ENCODE measurements at places on chromosomes 12 and 14. TPM values are rescaled to one million over a fixed set of nuclear protein-coding genes. Genes with fewer than 3 reads are reported as not detected.

- no peak for DNase-seq
Measured at GRCh38 chr12:14962153-14962539, 745 bp upstream of the ARHGDIB start.

DNA sequence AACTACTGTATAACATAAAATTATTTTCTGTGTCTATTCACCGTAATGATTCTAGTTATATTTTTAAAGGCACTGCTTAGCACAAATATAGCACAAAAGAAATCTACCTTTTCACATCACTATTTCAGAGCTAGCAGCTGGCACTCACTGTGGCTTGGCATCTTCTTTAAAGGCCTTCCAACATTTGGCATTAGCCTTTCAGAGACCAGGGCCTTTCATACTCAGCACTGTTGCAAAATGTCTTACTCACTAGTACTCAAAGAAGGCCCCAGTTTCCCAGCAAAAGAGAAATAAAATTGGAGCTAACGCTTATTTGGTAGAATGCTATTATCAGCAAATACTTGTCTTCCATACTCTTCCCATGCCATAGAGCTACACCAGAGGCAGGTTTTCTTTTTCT, 238.4 kb downstream of the MED13L start:
- no peak for DNase-seq

GRCh38 chr14:68741839-68742470, 50.9 kb downstream of the ZFP36L1 start:
- DNase-seq, result peak; percentile 51

DNA sequence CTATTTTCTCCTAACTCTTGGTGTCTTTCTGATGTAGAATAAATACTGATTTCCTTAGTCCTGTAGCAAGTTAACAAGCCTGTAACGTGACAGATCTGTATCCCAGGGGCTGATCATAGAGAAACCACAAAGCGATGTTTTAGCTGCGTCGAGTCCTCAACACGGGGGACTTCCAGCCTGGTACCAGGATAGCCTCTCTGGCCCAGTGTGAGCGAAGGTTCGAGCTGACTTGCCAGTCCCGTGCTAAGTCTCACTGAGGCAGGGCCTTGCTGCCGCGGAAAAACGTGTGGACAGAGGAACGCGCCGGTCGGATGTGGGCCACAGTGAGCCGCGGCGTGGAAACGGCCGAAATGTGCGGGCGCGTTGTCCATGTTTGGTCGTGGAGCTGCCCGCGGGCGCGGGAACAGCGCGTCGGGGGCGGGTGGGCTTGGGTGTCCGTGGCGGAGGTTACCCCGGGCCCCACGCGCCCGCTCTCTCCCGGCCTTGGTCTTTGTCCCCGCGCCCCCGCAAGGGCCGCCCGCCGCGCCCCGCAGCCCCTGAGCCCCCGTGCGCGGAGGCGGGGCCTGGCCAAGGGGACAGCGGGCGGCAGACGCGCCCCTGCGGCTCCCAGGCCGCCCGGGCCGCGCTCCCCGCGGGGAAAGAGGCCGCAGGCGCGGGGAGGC, 531 bp upstream of the EML1 start:
- DNase-seq, result peak; percentile 90

- no peak for DNase-seq
Measured at GRCh38 chr12:47908738-47909137, 3.9 kb upstream of the VDR start.

- no peak for DNase-seq
Measured at GRCh38 chr12:100251917-100252316, 15.0 kb downstream of the DEPDC4 start.

DNA sequence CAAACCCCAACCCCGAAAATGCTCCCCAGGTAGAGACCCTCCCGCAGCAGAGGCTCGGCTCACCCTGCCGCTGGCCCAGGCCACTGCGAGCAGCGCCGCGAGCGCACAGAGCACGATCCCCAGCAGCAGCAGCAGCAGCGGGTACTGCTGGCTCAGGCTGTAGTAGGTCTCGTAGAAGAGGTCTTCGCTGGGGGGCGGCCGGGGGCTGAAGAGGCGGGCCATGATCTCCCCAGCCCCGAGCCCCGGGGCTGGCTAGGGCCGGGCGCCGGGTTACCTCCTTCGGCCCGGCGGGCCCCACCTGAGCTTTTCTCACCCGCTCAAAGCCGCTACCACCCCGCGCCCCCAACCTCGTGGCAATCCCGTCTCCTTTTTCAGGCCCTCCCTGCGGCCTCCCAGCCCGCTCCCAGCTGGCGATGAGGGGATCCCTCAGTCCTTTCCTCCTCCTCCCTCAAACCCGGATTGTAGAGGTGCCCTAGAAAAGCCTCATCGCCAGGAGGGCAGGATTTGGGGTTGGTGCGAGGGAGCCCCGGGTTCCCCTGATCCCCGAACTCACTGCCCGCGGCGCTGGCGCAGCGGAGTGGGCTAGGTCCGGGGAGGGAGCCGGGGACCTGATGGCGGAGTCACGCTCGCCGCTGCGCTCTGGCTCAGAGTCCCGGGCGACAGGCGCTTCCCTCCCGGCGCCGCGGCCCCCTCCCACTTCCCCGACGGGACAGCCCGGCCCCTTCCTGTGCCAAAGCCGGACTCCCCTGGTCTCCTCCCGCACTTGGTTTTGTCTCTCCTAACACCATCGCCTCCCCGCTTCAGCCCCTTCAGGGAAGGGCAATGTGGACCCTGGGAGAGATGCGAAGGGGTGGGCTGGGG, at the start of gene ADCY4:
Gene ADCY4 (minus strand): TSS at position 641 of the 861 bp plus-strand sequence. CDS start 419 bp downstream, at position 222.
- DNase-seq, result no peak

GRCh38 chr12:114713466-114714215, 29.7 kb upstream of the TBX3 start:
- DNase-seq, result no peak

LPAR5 gene
- total RNA-seq, result 2.5 TPM

RNASE2 gene
- 8.7 TPM for total RNA-seq

C12orf60 gene
- 0.51 TPM for total RNA-seq

USP44 gene
- total RNA-seq, result 1.3 TPM

All from mesenteric fat pad (tissue), 1 donor.